Activated naive CD4-positive, alpha-beta T cell treated with anti-CD3 and anti-CD28 coated beads for 36 hours (primary cell): ENCODE measurements at places on chromosomes 5 and 9. TPM values are rescaled to one million over a fixed set of nuclear protein-coding genes. Genes with fewer than 3 reads are reported as not detected.
A peak's percentile ranks its signal among the peaks of the same experiment; 100 is the strongest.

DMRT3 gene
- not detected for total RNA-seq

IL7R gene
- total RNA-seq: 144 TPM

PIGO gene
- 22.8 TPM for total RNA-seq

LHX6 gene
- total RNA-seq: 0.10 TPM

ERAP2 gene
- total RNA-seq: 111 TPM

FAM151B gene
- total RNA-seq: 0.15 TPM

TMOD1 gene
- 1.2 TPM for total RNA-seq

C5orf63 gene
- total RNA-seq: 9.4 TPM

MTX3 gene
- total RNA-seq: 5.7 TPM

FUT7 gene
- not detected for total RNA-seq

DNA sequence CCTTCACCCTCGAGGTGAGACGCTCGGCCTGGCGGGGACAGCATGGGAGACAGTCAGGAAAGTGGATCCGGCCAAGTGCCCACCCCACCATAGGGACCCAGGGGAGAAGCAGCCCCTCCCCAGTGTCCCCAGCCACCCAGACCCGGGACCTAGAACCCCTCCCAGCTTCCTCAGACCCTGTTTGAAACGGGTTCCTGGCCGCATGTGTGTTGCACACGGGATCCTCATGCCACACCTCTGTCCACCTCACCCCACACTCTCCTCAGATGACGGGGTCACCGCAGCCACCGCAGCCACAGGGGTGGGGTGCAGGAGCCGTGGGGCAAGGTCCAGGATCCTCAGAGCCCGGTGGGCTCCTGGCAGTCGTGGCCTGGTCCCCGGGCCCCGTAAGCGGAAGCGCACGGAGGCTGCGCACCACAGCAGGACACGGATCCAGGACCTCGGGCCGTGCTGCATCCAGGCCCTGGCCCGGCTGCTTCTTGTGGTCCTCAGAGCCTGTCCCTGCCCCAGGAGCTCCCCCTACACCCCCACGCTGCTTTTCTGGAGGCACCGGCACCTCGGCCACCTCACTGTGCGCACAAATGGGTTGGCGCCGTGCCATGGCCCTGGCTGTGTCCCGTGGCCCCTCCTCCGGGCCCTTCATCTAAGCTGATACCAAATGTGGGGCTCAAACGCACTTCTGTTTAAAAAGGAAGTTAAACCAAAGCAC is 15.3 kb downstream of the TERT start:
- H3K27me3 ChIP-seq: no peaks in the 10 kb centered on the region
- no peak overlapping the region for H3K4me3 ChIP-seq
- DNase-seq: no peak
- no peak overlapping the region for H3K27ac ChIP-seq

- H3K4me1 ChIP-seq: no peaks in the 10 kb centered on the region
- peaks cover 38% of the 10 kb centered on the region for H3K27me3 ChIP-seq
- DNase-seq: no peak
Observed at GRCh38 chr9:32783168-32783891, at the start of gene TMEM215. TSS of gene TMEM215 (plus strand) at chr9:32783540. CDS start at chr9:32784184, 644 bp downstream.

DNA sequence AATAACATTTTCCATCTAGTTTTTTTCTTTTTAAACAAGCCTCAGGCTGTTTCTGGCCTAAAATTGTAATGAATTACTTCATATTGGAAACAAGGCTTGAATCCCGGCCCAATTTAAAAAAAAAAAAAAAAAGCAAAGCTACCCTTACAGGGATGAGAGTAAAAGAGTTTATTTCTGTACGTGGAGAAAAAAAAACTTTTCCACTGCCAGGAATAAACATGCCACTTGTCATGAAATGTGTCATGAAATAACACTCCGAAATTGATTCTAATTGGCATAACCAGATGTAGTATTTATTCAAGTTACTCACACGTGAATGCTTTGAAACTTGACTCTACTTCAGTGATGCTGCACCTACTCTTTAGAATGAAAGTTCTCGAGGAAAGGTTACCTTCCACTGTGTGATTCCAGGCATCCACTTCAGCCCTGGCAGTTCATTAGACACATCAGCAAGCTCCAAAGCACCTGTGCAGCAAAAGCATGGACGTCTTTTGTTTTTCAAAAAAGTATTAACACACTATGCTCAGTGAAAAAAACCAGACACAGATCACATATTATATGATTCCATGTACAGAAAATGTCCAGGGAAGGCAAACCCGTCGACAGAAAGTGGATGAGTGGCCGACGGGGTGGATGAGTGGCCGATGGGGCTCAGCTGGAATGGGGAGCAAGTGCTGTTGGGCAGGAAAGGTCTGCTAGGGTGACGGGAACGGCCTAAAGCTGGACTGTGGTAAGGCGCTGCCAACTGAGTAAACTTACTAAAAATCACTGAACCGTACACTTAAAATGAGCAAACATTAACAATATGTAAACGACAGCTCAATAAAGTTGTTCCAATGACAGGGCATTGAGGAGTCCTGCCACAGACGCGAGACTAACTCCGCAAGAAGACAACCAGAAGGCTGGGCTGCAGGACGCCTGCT is 21.2 kb downstream of the NSUN2 start:
- H3K4me1 ChIP-seq: peaks cover 19% of the 10 kb centered on the region
- H3K27me3 ChIP-seq: no peaks in the 10 kb centered on the region
- DNase-seq: no peak

GRCh38 chr9:125649315-125649714 is 57.7 kb downstream of the MAPKAP1 start:
- no peak overlapping the region for H3K4me3 ChIP-seq
- peak; percentile 52 for DNase-seq
- H3K4me1 ChIP-seq: peaks cover 87% of the 10 kb centered on the region
- H3K27ac ChIP-seq: peak overlapping the region; percentile 37
- H3K27me3 ChIP-seq: no peaks in the 10 kb centered on the region

GRCh38 chr9:68983522-68984424 is 30.1 kb downstream of the PRKACG start:
- peaks cover 28% of the 10 kb centered on the region for H3K4me1 ChIP-seq
- no peaks in the 10 kb centered on the region for H3K36me3 ChIP-seq
- H3K4me3 ChIP-seq: no peak overlapping the region
- no peak overlapping the region for H3K27ac ChIP-seq
- no peak for DNase-seq
- H3K27me3 ChIP-seq: no peaks in the 10 kb centered on the region

- H3K4me1 ChIP-seq: no peaks in the 10 kb centered on the region
- H3K4me3 ChIP-seq: no peak overlapping the region
- no peak overlapping the region for H3K27ac ChIP-seq
Observed at GRCh38 chr5:136906545-136906944, 541.2 kb upstream of the TRPC7 start.

- no peak overlapping the region for H3K27ac ChIP-seq
- no peaks in the 10 kb centered on the region for H3K4me1 ChIP-seq
- no peaks in the 10 kb centered on the region for H3K36me3 ChIP-seq
- no peak for DNase-seq
Observed at GRCh38 chr5:158486566-158486965, 613.1 kb downstream of the EBF1 start.

- H3K27me3 ChIP-seq: no peaks in the 10 kb centered on the region
- DNase-seq: no peak
- H3K36me3 ChIP-seq: peaks cover 2% of the 10 kb centered on the region
- H3K4me1 ChIP-seq: peaks cover 30% of the 10 kb centered on the region
- H3K4me3 ChIP-seq: no peak overlapping the region
Observed at GRCh38 chr9:100428871-100429654, 2.1 kb downstream of the MSANTD3 start.

GRCh38 chr5:54523534-54523933 is 6.0 kb downstream of the SNX18 start:
- H3K4me1 ChIP-seq: peaks cover 66% of the 10 kb centered on the region
- DNase-seq: no peak
- no peaks in the 10 kb centered on the region for H3K36me3 ChIP-seq
- H3K4me3 ChIP-seq: no peak overlapping the region
- H3K27me3 ChIP-seq: no peaks in the 10 kb centered on the region

DNA sequence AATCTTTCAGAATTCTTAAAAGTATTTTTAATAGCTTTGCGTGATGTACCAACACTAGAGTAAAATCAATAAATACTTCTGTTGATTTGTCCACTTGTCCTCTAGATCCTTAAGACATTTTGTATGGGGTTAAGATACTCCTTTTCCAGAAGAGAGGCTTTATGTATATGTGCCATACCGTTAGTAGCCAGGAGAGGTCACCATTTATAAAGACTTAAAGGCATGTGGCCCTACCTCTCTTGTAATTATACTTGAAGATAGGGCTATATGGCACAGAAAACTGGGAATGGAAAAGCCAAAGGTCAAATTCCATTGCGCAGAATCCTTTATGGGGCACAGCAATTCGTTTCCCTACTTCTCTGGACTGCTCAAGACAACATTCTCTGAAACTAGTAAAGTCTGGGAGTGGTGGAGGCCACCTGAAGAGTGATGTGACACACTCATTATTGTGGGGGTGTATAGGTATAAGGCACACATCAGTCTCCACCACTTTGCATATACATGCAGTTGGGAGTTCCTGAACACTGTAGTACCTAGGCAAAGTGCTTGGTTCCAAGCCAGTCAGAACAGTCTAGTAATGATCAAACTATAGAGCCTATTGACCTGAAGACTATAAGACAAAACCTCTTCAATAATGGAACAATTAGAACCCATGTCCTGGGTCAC is 140.1 kb upstream of the FBXL17 start:
- H3K27me3 ChIP-seq: peaks cover 2% of the 10 kb centered on the region
- no peak overlapping the region for H3K4me3 ChIP-seq

- peaks cover 67% of the 10 kb centered on the region for H3K4me1 ChIP-seq
- peak overlapping the region; percentile 76 for H3K27ac ChIP-seq
- no peaks in the 10 kb centered on the region for H3K27me3 ChIP-seq
- peaks cover 79% of the 10 kb centered on the region for H3K36me3 ChIP-seq
- DNase-seq: no peak
Observed at GRCh38 chr5:171392585-171393159, 5.0 kb downstream of the NPM1 start.

DNA sequence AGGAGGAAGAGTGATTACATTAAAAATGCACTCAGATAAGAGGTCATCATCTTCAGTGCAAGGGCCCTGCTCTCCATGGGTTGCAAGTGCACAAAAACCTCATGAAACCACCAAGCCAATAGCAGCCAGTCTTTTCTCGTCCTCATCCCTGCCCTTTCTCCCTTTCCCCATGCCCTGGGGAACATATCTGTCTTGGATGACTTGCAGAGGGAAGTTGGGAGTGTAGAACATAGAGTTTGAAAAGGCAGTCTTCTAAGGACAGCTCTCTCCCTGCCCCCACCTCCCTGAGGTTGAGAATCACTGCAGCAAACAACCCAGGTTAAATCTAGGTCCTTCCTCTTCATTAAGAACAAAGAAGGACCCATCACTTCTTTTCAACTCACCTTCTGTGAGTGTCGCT is 22.0 kb downstream of the DDX31 start:
- H3K4me1 ChIP-seq: peaks cover 7% of the 10 kb centered on the region
- no peak overlapping the region for H3K4me3 ChIP-seq
- H3K36me3 ChIP-seq: peaks cover 54% of the 10 kb centered on the region
- H3K27me3 ChIP-seq: no peaks in the 10 kb centered on the region
- no peak for DNase-seq

DNA sequence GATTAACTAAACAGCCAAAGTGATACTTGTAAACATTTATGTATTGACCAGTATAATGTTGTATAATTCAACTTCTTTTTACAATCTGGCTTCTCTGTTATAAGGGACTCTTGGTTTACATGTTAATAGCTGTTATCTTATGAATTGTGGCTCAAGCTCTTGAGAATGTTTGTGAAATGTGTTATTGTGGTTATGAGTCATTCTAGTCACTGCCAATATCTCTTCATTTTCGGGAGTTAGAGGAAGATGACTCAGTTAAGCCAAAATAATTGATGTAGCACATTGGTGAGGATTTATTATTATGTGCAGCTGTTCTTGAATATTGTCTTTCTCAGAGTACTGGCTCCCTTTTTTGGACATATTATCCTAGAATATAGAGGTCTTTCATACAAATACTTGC is 655.2 kb upstream of the RIOK2 start:
- H3K4me1 ChIP-seq: peaks cover 3% of the 10 kb centered on the region
- no peak overlapping the region for H3K27ac ChIP-seq
- no peak for DNase-seq
- H3K4me3 ChIP-seq: no peak overlapping the region
- H3K36me3 ChIP-seq: no peaks in the 10 kb centered on the region

DNA sequence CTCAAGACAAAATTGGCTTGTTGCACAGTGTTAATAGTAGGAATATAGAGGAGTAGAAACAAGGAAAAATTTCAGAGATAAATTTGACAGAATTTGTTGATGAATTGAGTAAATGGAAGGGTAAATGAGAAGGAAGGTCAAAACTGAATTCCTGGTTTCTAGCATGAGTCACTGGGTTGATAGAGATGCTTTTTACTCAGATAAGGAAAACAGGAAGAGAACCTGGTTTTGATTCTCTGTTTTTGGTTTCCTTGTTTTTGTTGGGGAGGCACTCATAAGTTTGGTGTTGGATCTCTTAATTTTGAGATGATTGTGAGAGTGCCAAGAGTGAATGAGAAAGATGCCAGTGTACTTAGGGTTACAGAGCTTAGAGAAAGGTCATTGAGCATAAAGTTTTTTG is 7.1 kb downstream of the LRRC70 start:
- peaks cover 22% of the 10 kb centered on the region for H3K4me1 ChIP-seq
- H3K36me3 ChIP-seq: peaks cover 24% of the 10 kb centered on the region
- DNase-seq: no peak
- no peaks in the 10 kb centered on the region for H3K27me3 ChIP-seq
- no peak overlapping the region for H3K4me3 ChIP-seq

GRCh38 chr9:9778293-9778692 is 834.5 kb downstream of the PTPRD start:
- no peak overlapping the region for H3K27ac ChIP-seq
- no peaks in the 10 kb centered on the region for H3K36me3 ChIP-seq

GRCh38 chr9:36781533-36781932 is 208.8 kb downstream of the MELK start:
- DNase-seq: no peak
- H3K4me3 ChIP-seq: no peak overlapping the region
- peaks cover 26% of the 10 kb centered on the region for H3K27me3 ChIP-seq
- no peaks in the 10 kb centered on the region for H3K4me1 ChIP-seq
- no peaks in the 10 kb centered on the region for H3K36me3 ChIP-seq

DNA sequence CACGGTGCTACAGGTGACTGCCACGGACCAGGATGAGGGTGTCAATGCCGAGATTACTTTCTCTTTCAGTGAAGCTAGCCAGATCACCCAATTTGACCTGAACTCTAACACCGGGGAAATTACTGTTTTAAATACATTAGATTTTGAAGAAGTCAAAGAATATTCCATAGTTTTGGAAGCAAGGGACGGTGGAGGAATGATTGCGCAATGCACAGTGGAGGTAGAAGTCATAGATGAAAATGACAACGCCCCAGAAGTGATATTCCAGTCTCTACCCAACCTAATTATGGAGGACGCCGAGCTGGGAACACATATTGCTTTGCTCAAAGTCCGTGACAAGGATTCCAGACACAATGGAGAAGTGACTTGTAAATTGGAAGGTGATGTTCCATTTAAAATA is 1.2 kb downstream of the PCDHGB4 start:
- H3K4me3 ChIP-seq: no peak overlapping the region
- H3K27ac ChIP-seq: no peak overlapping the region
- peaks cover 21% of the 10 kb centered on the region for H3K36me3 ChIP-seq
- peaks cover 74% of the 10 kb centered on the region for H3K27me3 ChIP-seq
- no peaks in the 10 kb centered on the region for H3K4me1 ChIP-seq

GRCh38 chr5:126334760-126335159 is 88.4 kb upstream of the GRAMD2B start:
- H3K27ac ChIP-seq: no peak overlapping the region
- no peak for DNase-seq

- H3K4me1 ChIP-seq: peaks cover 4% of the 10 kb centered on the region
- no peak for DNase-seq
- no peaks in the 10 kb centered on the region for H3K36me3 ChIP-seq
- H3K27ac ChIP-seq: no peak overlapping the region
Observed at GRCh38 chr5:130651440-130651839, 513.6 kb downstream of the HINT1 start.

GRCh38 chr5:473551-474192 is 30.7 kb downstream of the EXOC3 start:
- H3K27ac ChIP-seq: no peak overlapping the region
- H3K4me3 ChIP-seq: peak overlapping the region; percentile 81
- peak; percentile 31 for DNase-seq
- peaks cover 13% of the 10 kb centered on the region for H3K36me3 ChIP-seq
- peaks cover 2% of the 10 kb centered on the region for H3K27me3 ChIP-seq
